Daoy (cell line): ENCODE measurements at places on chromosomes 5 and 9. TPM values are rescaled to one million over a fixed set of nuclear protein-coding genes. Genes with fewer than 3 reads are reported as not detected.

DNA sequence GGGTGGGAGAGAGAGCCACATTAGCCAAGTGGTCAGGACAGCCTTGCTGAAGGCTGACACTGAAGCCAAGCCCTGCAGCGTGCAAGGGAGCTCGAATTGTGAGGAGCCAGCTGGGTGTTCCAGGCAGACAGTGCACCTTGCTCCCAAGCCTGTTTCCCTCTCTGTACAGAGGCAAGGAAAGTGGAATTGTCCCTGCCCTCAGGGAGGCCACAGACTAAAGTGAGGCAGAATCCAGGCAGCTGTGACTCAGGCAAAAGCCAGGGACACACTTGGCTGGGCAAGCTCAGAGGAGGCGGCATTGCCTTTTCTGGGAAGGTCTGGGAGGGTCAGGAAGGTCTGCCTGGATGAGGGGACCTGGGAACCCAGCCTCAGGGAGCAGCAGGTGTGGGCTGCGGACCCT lies 50.2 kb upstream of the LMX1B start:
- no peak for DNase-seq

- DNase-seq = no peak
Observed at GRCh38 chr9:94932652-94933510, 206.4 kb downstream of the AOPEP start.

DNA sequence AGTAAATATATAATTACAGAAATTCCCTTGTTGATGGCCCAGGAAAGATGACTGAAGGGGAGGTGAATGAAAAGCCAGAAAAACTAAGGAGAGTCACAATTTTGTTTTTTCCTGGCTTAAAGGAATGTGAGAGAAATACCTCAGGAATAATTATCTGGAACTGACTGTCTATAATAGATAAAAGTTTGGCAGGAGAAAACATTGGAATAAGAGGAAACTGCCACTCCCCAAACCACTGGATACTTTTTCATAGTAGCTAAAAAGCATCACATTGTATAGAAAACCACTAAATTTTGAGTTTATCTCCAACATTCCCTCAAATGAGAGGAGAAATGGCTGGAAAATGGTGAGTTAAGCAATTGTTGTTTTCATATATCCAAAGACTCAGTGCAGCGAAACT lies 326.0 kb downstream of the NPR3 start:
- DNase-seq = no peak

DNA sequence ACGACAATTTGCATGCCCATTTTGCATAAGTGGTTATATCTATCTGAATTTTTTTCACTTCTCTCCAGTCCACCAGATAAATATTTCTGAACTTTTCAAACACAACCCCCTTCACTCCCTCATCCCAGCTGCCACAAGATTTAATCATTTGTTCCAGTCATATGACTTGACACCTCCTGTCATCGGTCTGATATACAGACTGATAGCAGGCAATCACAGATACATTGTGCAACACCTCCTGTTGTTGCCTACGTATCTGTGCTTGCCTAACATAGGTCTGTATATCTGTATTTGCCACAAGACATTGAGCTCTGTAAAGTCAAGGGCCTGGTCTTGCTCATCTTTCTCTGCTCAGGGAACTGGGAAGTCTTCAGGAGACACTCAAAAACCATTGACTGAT lies 65.6 kb downstream of the GNA14 start:
- no peak for DNase-seq

- peak; percentile 89 for DNase-seq
Observed at GRCh38 chr5:40676613-40677343, 2.9 kb upstream of the PTGER4 start.

DNA sequence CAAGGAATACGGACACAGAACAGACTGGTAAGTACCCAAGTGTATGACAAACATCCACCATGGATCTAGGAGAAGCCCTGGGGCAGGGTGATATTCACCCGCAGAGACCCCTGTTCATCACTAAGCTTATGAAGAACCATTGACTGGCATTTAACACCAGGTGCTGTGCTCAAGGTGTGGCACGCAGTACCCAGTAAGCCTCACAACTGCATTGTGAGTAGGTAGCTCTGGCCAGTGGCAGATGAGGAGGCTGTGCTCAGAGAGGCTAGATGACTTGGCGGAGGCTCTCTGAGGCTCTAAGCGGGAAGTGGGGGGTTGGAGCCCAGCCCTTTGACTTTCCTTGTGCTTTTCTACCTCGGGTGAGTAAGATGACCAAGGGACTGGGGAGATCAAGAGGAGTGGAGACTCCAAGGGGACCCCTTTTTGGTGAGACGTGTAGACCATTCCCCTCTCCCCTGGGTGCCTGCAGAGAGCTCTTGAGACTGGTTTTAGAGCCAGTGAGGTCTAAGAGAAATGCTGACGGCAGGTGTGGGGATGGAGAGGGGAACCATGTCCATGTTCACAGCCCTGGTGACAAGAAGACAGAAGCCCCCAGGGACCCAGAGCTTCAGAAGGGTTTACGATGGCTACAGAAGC lies 70.8 kb downstream of the IL6ST start:
- no peak for DNase-seq

DNA sequence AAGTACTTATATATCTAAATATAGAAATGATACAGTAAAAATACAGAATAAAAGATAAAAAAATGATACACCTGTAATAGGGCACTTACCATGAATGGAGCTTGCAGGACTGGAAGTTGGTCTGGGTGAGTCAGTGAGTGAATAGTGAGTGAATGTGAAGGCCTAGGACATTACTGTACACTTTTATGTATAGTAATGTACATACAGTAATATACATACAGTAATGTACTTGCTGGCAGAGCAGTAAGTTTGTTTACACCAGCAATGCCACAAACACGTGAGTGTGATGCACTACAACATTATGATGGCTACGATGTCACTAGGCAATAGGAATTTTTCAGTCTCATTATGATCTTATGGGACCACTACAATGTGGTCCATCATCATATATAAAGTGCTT lies 34.2 kb downstream of the SUSD1 start:
- DNase-seq = no peak

DNA sequence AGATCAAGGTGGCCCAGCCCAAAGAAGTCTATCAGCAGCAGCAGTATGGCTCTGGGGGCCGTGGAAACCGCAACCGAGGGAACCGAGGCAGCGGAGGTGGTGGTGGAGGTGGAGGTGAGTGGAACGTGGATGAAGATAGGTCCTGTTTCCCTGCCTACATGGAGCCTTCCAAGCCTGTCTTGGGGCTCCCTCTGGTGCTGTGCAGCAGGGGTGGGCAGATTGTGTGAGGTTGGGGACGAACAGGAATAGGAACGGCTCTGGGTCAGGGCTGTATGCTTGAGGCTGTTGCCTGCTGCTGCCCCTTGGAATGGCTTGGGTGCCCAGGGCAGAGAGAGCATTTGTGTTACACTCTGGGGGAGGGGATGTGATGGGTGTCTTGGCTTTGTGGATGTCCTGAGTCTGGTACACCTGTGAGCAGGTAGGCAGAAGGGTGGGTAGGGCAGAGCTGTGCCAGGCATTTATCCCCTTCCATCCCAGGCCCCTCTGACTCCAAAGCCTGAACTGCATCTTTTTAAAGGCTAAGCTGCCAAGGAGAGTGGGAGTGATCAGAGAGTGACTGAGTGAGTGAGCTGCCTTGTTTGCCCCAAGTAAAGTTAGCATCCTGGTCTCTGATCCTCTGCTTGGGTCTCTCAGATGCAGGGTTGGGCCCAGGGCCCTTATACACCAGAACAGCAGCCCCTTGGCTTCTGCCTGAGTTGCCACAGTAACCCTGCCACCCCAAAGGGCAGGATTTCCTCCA lies 5.2 kb downstream of the HNRNPAB start:
- DNase-seq = no peak

DNA sequence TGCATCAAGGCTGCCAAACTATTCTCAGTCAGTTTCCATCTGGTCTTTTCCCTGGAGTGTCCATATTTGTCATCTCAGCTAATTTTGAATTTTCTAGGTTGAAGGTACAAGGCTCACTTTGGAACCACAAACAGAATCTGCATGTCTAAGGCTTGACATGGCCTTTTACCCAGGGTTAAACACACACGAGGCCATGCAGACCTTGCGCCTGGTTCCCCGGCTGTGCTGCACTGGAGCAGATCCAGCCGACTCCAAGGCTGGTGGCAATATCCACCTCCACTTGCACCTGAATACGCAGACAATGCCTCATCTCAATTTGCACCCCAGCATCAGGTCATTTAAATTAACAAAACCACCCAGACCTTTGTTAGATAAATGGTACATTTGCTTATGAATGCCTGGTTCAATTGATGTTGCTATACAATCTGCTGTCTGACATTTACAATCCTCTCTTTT lies 276.2 kb downstream of the HSPA4 start:
- DNase-seq = no peak

DNA sequence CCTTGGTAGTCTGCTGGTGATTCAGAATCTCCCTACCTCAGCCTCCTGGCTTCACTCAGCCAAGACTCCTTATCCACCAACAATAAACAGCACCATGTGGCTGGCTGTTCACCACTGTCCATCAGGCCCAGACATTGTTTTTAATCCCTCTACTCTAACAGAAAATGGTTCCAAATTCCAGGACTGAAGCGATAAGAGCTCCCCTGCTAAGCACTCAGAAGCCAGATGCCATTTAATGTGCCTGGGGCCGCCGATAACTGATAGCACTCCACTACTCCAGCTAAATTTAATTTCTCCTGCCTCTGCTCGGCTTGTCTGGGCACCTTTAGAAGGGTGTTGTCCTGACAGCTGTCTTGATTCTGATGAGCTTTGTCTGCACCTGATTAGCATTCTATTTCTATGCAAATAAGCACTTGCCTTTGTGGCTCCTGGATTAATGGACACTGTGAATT lies 47.1 kb downstream of the ZNF622 start:
- DNase-seq = no peak

DNA sequence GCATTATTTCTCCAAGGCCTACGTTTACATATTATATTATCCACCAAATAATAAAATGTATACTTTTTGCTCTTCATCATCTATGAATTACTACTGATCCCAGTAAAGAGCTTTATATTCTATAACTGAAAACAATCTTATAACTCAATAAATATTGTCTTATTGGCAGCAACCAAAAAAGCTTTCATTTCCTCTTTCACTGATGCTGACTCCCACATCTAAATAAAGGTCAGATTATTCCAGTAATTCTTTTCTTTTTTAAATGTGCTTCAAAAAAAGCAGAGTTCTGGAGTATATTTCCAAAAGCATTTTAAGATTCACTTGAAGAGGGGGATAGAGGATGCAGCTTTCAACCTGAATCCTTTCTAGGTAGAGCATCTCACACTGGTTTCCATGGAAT lies 75.3 kb upstream of the NR4A3 start:
- no peak for DNase-seq

TAF11L7 gene
- total RNA-seq = not detected in 2 replicates

TRPM6 gene
- total RNA-seq = 0.03 and 0.11 TPM in 2 replicates

DNA sequence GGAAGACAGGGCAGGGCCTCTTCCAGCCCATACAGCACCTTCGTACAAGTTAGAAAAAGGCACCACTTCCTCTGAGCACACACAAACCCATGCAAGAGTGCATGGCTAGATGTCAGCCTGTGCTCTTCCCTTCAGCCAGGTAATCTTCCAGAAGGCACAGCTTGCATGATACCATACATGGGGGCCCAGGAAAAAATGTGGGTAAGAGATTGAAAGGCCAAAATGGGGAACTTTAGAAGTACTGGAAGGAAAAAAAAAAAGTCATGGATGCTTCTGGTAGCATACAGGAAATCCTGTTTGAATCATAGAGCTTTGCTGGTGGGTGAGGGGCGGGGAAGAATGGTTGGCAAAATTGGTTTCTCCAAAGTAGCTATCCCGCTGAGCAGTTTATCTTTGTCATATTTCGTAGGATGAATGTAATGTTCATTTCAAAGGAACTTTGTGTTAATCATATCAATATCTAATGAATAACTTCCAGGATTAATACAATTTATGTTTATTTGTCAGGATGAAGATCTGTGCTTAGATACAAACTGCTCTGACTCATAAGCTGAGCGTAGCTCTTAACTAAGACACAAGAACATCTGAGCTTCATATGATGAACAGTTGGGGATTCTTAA lies 78.2 kb upstream of the MAP3K1 start:
- DNase-seq = no peak

DNA sequence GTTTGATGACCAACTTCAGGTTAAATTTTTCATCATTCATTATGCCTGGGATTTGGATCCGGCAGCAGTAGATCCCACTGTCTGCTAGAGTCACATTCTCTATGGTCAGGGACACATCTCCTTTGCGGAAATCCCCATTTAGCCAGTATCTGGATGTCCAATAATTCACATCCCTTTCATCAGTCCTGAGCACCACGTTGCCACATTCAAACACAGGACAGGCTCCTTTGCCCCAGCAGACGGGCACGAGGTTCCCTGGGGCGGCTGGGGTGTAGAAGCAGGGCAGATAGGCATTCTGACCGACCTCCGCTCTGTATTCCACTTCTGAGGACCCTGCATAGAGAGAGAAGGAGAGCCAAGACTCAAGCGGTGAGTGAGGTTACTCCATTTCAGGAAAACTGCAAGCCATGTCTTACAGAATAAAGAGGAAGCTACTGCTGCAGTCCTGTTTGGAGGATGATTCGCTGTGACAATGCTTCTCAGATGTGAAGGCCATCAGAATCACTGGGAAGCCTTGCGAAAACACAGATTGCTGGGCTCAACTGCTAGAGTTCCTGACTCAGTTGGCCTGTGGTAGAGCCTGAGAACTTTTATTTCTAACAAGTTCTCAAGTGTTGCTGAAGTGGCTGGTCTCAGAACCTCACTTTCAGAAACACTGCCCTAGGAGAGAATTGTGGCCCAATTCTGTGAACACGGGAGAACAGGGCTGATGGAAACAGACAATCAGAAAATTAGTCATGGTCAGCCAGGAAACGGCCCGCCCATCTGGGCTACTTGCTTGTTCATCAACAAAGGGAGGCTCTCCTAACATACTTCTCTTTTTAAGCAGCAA lies 2.0 kb downstream of the HAVCR2 start:
- DNase-seq = peak; percentile 44

ARL10 gene
- 1.1 and 1.6 TPM in 2 replicates for total RNA-seq

DNA sequence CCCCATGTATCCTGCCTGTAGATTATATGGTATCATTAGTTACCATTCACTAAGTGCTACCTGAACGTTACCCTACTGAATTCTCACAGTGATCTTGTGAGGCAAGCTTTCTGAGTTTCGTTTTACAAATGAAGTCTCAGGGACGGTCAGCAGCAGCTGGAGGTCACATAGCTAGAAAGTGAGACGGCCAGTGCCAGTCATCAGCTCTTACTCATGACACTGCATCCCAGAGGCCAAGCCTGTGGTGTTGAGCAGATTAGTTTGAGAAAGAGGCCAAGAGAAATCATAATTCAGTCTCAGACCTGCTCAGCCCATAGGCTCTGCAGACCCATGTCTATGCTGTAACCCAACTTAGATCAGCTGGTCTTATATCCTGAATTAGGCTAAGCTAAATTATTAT lies 95.7 kb upstream of the EGFLAM start:
- peak; percentile 29 for DNase-seq

DNA sequence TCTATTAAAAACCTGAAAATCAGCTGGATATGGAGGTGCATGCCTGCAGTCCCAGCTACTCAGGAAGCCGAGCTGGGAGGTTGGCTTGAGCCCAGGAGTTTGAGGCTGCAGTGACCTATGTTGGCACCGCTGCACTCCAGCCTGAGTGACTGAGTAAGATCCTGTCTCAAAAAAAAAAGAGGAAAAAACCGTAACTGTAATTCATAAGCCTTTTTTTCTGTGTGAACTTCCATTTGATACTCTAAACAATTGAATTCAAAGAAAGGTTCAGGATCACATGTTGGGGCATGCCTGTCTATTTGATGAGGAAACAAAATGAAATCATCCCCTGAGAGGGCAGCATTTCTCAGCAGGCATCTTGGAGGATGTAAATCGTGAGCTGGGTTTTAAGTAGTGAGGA lies 38.8 kb downstream of the ITGA2 start:
- DNase-seq = peak; percentile 93
